ENCODE measurements at places on chromosomes 12 and 14.
A peak's percentile ranks its signal among the peaks of the same experiment; 100 is the strongest.

- DNase-seq: no peak
Observed at GRCh38 chr12:118472940-118473339, 96.6 kb downstream of the SUDS3 start.

DNA sequence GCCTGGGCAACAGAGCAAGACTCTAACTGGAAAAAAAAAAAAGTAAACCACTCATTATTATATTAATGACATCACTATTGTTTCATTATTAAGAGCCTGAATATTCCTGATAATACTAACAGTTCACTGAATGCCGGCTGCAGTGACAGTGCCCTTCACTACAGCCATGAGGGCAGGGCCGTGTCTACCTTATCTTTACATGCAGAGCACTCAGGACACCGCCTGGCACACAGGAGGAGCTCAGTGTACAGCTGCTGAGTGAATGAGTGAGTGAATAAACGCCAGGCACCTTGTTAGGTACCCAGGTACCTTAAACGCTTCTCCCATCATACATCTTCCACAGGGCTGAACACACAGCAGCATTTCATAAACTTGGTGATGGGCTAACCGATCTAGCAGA is 23.2 kb downstream of the ZFYVE1 start:
- no peak for DNase-seq

DNA sequence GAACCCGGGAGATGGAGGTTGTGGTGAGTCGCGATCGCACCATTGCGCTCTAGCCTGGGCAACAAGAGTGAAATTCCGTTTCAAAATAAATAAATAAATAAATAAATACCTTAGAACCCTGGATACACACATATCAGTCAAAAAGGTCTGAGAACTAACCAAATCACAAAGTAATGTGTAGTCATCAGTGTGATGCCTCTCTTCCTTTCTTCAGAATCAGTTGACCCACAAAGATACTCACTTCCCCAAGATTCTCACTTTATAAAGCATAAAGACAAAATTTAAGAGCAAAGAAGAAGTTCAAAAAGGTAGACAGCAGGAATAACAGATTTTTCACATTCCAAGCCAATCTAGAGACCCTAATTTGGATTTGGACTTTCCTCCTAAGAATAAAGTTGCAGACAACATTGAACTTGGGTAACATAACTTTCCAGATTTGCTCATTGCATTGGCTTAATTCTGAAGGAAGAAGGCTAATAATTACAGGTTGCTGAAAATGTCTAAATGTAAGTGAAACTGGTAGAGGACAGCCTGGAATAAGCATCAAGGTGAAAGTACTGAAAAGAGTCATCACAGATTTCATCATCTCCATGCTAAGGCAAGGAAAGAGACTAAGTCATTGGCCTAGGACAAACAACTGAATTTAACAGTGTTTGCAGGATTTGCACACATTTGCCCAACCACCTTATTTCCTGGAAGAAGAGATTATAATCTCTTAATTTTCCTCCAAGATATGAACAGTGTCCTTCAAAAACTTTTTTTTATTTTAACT is 17.4 kb downstream of the TMED10 start:
- DNase-seq: no peak

DNA sequence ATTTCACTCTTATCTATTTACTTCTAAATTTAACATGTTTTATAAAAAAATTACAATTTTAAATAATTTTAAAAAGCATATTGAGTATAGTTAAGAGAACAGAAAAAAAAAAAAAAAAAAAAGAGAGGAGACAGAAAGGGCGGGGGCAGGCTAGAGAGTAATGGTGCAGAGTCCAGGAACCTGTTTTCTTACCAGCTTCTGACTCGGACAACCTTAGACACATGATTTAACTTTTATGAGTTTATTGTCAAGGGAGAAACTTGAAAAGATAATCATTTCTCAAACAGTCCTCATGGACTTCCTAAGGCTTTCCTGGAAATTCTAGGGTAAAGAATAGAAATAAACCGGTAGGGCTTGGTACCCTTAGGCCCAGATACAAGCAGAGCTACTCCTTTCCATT is 84.3 kb downstream of the RPS6KA5 start:
- no peak for DNase-seq

GRCh38 chr12:92469837-92470236 is 233.0 kb upstream of the PLEKHG7 start:
- DNase-seq: no peak

- no peak for DNase-seq
Observed at GRCh38 chr14:44462381-44462780, 44.7 kb downstream of the FSCB start.

DNA sequence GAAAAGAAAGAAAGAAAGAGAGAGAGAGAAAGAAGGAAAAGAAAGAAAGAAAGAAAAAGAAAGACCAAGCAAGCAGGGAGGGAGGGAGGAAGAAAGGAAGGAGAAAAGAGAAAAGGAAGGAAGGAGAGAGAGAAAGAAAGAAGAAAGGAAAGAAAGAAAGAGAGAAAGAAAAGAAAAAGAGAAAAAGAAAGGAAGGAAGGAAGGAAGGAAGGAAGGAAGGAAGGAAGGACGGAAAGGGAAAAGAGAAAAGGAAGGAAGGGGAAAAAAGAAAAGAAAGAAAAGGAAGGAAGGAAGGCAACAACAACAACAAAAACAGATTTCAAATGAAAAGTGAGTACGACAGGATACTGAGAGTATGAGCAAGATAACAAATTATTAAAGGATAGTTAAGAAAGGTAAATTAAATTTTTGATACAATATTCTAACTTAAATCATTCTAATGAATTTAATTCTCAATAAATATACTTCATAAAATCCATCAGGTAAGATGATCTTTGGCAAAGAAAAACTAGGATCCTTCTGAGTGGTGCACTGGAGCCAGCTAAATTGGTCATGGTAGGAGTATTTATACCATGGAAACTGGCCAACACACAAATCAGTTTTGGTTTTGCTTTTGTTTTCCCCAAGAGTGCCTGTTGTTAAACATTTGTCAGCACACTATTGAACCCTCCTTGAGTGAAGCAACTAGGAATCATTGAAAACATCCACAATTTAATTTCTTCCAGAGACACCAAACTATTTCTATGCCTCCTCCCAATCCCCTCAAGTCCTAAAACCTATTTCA is 56.1 kb upstream of the DYRK2 start:
- peak; percentile 37 for DNase-seq

GRCh38 chr12:1881936-1882335 is 36.5 kb downstream of the CACNA2D4 start:
- no peak for DNase-seq

GRCh38 chr12:60191676-60192359 is 596.0 kb downstream of the SLC16A7 start:
- no peak for DNase-seq

DNA sequence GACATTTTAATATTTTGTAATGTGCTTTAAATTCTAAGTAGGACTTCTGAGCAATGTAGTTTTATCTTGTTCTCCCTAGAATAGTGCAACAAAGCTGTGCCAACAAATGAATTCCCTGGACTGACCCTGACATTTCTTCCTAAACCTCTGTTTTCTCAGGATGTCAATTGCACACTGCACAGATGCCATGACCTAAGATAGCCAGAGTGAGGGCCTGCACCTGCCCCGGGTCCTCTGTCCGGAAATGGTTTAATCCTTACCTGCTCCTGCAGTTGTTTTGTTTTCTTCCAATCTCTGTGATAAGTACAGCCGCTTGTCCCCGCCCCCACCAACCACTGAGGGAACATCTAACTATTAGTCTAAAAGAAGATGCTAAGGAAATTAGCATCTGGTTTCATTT is 831.5 kb downstream of the GALC start:
- no peak for DNase-seq

DNA sequence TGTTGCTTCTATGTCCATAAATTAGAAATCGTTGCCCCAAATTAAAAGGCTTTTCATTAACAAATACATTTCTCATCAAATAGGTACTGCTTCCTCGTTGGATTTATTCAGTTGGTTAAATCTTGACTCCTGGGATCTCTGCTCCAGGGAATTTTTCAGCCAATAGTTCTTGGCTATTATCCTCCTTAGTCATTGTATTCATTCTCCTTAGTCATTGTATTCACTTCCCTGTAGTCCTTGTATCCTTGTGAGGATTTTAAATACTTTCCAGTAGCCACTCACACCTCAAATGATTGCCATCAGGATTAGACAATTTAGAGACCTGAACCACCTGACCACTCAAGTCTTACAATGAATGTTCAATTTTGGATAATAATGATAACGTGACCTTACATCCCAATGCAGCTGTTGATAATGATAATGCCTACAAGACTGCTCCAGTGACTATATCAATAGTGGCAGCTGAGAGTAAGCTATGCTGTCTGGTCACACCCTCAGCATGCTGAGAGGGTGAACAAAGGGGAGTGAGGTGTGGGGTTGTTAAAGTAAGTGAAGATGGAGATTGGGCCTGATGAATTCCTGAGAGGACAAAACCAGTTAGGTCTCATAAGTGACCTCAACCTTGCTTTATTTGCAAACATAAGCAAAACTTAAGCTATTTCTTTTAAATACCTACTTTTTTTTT is 193.7 kb upstream of the RTL1 start:
- DNase-seq: no peak

DNA sequence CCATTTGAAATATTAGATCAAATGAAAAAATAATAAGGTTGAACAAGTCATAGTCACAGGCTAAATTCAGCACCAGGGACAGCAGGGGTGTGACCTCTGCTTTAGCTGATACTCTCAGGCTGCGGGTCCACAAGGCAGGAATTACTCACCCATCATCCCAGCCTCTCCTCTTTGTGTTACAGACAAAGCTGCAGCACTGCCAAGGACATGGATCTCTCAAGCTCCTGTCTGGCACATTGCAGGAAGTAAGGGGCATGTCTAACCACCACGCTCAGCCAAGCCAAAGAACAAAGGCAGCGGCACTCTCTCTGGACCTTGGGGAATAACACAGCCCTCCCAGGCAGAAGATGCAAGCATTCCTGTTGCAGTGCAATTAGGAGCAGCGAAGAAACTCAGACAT is 783.8 kb downstream of the VRK1 start:
- DNase-seq: no peak

DNA sequence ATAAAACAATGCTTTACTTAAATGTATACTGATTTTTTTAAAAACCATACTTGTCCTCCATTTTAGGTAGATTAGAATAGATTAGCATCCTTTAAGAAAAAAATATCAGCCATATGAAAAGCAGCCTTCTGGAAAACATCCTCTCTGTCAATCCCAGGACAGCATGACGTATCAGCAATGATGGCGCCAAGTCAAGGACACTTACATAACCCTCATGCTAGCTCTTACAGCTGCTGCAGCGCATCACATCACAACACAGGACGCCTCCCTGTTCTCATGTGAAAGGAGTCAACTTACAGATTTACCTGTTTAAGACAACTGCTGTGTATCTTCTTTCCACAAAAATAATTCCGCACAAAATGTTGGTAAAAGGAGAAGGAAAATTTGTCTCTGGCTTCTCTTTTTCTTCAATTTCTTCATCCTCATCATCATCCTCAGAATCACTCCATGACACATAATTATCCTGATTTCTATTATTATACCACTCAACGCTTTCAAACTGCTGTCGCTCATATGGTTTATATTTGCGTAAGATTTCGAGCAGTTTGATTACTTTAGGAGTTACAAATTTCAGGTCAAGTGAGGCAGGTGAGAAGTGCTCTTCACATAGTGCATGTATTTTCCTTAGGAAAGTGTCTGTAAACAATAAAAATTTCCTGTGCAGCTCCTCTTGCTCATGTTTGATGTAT is 33.3 kb downstream of the DICER1 start:
- no peak for DNase-seq

- no peak for DNase-seq
Observed at GRCh38 chr14:36222337-36222736, 45.8 kb upstream of the PTCSC3 start.

GRCh38 chr14:101507836-101508150 is 53.5 kb upstream of the DIO3 start:
- DNase-seq: no peak

DNA sequence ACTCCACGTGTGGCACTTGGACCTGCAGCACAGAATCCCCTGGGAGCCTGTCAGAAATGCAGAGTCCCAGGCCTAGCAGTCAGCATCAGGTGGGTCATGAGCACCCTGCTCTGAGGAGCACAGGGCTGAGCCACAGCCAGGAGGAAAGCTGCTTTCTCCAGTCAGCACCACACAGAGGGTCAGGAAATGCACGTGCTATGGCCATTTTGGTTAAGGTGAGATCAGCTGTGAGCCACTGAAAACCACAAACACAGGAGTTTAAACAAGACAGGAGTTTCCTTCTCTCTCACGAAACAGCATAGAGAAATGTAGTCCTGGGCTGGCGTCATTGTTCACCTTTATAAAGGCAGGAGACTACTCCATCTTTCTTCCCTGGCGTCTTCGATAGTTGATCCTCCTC is 204.5 kb upstream of the SFSWAP start:
- DNase-seq: no peak

GRCh38 chr12:22038734-22039133 is 7.3 kb upstream of the CMAS start:
- DNase-seq: no peak

DNA sequence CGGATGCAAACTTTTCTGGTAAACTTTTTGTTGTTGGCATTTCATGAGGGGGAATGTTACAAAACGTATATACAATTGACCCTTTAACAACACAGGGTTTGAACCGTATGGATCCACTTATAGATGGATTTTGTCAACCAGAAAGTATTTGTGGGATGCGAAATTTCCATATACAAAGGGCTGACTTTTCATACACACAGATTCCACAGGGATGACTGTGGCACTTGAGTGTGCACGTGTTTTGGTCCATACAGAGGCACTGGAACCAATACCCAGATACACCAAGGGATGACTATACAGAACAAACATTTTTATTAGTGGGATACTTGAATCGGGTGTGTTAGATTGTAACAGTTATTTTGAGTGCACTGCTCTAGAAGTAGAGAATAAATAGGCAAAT is 29.8 kb upstream of the CCT2 start:
- DNase-seq: no peak

GRCh38 chr14:36424478-36425102 is 95.4 kb downstream of the NKX2-1 start:
- no peak for DNase-seq

DNA sequence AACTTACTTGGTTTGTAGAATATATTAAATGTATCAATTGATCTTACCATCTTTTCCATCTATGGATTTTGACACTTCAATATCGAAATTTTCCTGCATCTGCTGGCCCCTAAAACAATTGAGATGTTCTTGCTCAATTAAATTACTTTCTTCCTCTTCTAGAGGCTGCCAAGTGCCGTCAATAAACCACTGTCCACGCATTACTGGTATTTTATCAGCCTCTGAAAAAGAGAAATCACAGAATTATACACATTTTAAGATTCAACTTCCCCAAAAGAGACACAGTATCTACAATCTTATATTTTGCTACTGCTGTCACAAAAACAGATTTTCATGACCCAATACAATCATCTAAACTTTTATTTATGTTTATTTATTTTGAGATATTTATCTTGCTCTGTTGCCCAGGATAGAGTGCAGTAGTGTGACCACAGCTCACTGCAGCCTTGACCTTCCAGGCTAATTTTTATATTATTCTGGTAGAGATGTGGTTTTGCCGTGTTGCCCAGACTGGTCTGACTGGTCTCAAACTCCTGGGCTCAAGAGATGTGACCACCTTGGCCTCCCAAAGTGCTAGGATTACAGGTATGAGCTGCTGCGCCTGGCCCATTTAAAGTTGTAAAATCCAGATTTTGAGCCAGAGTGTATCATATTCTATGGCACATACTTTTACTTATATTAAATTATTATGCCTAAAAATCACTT is 49.3 kb downstream of the DDHD1 start:
- no peak for DNase-seq
